ENCODE measurements at places on chromosomes 16 and 17.

GRCh38 chr17:19402171-19402570 is 8.9 kb upstream of the RNF112 start:
- DNase-seq, result no peak

DNA sequence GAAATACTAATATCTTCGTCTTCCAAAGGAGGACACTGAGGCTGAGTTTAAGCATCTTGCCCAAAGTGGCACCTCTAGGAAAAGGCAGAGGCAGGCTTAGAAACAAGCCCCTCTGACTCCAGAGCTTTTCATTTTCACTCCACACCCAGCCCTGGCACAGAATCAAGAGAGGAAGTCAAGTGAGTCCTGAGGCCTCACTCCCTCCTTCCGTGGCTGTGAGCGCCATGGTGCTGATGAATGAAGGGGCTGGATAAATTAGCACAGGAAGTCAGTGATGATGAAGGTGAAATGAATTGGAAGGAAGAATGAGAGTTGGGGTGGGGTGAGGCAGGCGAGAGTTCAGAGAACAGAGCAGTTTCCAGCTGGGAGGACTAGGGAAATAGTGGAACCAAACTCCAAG is 179.3 kb downstream of the TMEM132E start:
- no peak for DNase-seq

DNA sequence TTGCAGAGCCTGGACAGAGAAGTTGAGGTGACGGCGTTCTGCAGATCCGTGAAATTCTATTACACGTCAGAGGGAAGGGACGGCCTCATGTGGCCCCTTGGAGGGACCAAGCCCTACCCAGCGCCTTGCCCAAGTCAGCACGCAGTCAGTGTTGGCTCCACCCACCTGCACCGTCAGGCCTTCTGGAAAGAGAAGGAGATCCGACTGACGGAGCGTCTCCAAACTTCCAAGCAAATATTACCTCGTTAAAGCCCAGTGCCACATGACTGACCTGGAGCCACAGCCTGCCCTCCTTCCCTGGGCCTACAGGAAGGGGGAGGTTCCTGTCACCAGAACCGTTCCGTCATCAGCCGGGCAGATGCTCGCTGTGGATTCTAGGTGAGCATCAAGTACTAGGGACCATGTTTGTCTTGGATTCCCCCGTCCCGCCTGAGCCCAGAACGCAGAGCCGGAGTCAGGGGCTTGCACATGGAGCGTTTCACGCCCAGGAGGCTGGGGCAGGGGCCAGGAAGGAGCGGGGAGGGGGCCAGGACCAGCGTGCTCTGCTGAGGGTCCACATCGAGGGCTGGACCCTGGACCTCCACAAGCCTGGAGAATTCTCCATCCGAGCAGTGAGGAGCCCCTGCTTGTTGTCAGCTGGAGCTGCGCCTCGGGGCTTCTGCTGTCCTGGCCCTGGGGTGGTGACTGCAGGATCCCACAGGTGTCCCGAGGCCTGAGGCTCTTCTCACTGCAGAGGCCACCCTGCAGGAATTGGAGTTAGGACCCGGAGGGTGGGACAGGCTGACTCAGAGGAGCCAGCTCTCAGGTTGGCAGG is 22.6 kb upstream of the METRNL start:
- no peak for DNase-seq

- DNase-seq, result no peak
These were observed 327 bp downstream of the SDR42E2 start for GRCh38 chr16:22162656-22163009.

- DNase-seq, result no peak
These were observed 24.7 kb downstream of the RNF213 start for GRCh38 chr17:80285237-80285920.

DNA sequence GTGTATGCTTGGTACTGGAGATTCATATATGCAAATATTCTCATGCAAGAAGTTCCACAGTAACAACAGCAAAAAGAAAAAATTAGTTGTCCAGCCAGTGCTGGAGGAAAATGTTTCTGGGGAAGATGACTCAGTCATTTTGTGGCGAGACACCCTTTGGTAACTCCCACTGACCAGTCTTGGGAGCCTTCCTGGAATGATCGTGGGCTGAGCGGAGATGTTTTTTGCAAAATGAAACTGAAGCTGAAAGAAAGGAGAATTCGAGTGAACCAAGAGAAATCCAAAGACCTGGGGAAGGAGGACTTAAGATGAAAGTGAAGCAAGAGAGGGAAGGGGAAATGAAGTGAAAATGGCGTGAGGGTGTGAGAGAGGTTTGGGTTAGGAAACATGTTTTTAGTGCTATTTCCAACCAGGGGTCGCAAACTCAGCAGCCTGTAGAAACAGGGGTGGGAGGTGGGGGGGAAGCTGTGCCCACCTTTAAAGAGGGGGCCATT is 5.2 kb downstream of the ITPRIPL2 start:
- DNase-seq, result no peak

- no peak for DNase-seq
These were observed 24.1 kb downstream of the CYB561 start for GRCh38 chr17:63421681-63422645.

- DNase-seq, result no peak
These were observed 30.7 kb upstream of the ZNF750 start for GRCh38 chr17:82870541-82870940.

- DNase-seq, result no peak
These were observed 8.4 kb downstream of the DPEP1 start for GRCh38 chr16:89621698-89622409.

Data from neuronal stem cell (in vitro differentiated cells).